ENCODE measurements at places on chromosomes 5 and 9.

DNA sequence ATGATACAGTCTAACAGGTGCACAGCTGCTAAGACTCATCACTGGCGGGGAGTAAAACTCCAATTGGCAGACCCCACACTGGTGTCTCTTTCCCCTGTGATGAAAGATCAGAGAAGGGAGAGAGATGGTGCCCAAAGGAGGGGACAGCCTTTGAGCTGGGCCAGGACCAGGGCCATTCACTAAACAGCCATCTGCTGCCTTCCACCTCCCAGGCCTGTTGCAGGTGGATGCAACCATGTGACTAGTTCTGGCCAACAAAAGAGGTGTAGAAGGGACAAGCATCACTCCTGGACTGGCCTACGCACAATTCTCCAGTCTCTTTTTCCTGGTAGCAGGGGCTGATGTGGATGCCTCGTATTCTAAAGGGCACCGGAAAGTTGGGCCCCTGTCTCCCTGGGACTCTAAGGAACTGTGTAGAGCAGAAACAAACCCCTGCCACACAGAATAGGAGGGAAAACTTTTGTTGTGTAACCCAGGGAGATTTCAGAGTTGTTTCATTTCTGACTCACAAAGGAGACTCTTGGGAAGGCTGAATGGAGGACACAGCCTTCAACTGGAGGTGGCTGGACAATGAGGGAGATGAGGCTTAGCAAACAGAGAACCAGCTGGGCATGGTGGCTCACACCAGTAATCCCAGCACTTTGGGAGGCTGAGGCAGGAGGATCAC, 26.9 kb downstream of the TNIP1 start:
- no peak for DNase-seq

DNA sequence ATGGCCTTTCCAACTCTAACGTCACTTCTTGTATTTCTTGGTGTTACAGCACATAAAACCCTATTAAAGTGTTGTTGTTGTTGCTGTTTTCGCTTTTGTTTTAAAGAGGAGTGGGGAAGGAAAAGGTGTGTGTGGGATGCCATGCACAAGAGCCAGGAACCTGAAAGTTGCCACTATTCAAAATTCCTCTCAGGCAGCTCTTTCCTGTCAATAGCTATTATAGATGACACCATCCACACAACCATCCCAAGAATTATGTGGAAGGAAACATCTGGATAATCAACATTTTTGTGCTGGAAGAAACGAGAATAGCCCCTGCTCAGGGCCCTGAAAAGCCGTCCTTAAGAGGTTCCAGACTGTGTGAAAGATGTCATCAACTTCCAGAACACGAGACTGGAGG, 79.3 kb downstream of the SHB start:
- no peak for DNase-seq

DNA sequence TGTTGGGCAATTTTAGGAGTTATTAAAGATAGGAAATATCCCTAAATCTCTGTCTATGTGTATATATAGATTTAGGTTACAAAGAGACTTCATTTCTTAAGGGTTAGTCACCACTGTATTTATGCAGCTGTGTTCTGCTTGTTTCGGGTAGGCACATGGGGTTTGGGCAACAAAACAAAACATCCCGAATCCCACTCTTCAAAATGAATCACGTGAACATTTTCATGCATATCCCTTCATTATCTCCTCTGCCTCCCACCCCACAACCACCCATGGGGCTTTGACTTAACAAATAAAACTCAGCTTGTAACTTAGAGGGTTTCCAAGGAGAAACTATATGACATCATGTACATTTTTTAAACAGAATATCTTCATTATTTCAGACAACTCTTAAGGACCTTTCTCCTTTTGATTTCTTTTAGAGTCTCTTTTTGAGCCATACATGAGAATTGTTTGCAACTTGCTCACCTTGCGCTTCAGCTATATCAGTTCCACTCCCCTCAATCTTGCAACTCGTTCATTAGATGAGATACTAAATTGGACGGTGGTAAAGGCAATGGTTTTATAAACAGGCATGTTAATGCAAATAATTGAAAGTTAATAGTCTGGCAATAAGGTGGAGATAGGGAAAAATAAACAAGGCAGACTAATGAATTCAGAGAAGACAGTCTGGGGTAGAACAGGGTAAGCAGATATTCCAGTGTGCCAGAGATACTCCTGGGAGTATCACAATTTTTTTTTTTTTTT, 136.7 kb downstream of the CD180 start:
- DNase-seq, result no peak

DNA sequence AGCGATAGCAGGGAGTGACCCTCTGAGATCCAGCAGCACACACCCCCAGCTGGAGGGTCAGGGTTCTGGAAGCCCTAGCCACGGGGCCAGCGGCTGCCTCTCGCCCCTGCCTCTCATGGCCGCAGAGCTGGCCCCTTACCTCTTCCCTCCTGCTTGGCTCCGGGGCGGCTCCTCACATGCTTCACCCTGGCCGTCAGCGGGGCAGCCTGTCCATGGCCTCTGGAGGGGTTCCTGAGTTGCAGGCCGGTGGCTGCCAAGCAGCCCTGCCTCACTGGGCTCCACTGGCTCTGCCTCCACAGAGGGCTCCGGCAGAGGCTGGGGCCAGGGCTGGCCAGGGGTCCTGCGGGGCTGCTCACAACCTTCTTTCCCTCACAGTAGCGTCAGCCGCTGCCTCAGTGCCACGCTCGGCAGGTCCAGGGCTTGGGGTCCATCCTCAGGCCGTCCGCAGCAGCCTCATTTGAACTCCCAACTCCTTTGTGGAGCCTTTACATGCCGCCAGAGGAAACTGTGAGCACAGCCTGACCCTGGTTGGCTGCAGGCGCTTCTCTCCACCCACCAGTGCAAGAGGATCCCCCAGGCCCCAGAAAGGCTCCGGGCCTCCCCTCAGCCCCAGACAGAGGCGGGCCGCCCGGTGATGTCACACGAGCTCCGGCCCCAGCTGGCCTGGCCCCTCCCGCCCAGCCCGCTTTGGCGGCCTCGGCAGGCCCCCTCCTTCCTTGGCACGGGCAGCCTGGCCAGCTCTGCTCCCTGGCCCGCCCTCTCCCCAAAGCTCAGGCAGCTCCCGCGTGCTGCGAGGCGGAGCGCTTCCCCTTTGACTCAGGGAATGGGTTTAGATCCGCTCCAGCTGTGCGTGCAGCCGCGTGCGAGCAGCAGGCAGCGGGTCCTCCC, at the start of gene ANGPTL2:
Gene ANGPTL2 (minus strand): TSS at position 460 of the 888 bp plus-strand sequence. CDS start 13,904 bp downstream, outside the sequence.
- no peak for DNase-seq

GRCh38 chr9:14189578-14189977, 124.4 kb downstream of the NFIB start:
- no peak for DNase-seq

- DNase-seq, result no peak
Observed at GRCh38 chr9:114938687-114939575, 8.5 kb upstream of the TNFSF8 start.

DNA sequence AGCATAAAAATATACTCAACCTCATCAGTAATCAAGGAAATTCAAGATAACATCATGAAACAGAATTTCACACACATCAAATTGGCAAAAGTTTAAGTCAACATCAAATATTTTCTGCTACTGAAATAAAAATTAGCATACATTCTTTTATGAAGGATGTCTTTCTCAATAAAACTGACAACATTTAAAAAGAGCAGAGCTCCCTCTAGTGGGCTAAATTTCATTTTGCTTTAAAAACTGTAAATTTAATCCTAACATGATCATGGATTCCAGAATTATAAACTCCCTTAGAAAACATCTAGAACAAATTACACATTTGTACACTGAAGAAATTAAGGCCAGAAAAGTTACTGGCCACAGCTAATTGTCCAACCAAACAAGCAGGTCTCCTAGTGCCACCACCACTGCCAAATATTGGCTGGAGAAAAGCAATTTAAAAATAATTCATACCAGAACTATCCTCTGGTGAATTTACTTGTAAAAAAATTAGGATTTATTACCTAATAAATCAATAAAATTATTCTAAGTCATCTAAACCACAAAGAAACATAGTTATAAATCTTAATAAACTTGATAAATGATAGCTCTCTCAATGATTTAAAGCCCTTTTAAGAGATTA, 31.2 kb downstream of the DEPDC1B start:
- DNase-seq, result no peak

GRCh38 chr9:84903963-84904362, 234.4 kb downstream of the NTRK2 start:
- no peak for DNase-seq

DNA sequence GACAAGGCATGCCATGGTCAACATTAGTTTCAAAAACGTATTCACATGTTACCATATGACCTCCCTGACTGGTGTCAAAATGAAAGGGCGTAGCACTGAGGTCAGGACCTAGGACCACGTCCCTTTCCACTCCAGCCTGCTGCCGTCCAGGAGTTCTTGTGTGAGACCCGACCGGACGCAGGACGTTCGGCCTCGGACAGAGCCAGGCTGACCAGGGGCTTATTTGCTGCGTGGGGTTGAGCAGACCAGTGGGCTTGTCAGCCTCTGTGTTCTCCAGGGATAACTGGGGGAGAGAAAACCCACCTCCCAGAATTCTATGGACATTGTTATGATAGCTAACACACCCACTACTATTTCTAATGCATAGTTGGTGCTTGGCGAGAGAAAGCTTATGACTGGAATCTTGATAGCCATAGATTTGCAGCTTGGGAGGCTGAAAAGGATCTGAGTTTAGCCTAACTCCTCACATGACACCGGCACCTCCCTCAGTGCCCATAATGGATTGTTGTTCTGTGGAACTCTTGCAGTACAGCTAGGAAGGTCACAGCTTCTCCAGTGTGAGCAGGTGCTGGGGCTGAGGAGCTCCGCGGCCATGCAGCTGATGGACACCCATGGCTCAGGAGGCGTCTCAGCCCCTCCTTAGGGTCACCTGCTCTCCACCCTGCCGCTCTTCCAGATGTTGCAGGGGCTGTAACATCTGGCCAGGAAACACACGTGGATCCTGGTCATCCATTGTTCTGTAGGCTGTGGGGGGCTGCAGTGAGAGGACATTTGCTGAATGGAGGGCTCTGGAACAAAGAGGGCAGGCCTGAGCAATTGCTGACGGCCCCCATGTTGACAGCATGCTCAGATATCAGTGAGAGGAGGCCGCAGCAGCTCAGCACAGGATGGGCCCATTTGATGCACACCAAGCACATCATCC, 368.4 kb downstream of the IRX2 start:
- no peak for DNase-seq

DNA sequence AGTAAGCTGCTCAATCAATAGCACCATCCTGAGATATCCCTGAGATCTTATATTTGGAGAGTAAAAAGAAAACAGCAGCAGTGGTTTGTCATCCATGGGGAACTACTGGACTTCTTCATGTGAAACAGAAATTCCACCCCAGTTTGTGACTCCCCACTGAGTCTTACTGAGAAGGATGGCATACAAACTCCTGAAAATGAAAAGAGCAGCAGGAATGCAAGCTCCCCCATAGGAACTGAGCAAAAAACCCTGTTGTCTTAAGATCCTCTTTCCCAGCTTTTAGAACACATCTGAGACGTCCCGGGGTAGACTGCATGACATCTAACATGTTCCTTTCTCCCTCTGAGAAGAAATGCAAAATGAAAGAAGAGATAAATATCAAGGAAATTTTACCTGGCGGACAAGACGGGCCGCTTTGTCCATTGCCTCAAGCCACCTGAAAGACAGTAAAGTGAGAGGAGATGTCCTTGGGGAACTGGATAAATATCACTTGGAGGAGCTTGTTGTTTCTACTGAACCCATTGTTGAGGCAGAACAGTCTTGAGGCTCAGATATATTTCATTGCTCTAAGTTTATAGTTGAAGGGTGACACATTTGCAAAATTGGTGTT, 117.1 kb downstream of the NUDT12 start:
- no peak for DNase-seq

DNA sequence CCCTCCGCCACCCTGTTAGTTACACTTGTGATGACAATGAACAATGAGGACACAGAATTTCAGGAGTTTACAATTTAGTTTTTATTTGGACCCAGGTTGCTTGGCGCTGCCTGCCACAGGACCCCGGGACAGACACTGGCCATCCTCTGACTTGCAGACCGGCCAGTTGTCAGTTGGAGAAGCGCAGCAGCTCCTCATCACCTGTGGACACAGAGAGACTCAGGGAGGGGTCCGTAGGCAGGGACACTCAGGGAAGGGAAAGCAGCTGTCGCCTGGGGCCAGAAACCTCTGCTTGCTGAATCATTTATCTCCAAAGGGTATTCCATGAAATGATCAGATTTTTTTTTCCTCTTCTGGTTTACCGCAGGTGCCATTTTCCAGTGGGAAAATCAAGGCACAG, 18.0 kb downstream of the AMBP start:
- no peak for DNase-seq

DNA sequence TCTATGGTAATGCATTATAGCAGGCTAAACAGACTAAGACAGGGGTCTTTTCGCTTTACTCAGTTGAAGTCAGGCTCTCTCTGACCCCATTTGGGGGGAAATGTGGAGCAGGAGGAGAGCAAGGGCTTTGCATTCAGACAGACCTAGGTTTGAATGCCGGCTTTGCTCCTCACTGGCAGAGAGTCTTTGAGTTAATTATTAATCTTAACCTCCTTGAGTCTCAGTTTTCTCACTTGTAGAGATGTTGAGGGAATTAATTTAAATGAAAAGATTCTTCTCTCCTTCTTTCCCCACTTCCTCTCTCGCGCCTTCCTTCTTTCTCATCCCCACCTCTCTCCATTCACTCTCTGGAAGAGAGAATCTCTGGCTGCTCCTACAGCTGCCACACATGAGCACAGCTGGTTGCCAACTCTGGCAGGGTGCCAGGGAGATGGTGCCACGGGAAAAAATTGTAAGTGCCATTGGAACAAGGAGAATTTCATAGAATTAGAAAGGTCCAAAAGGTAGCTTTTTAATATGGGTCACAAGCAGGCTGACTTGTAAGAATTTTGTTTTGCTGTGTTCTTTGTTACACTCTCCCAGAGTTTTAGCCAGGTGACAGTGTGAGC, 25.2 kb upstream of the GLRA1 start:
- DNase-seq, result no peak

GRCh38 chr9:121860744-121861143, 209.3 kb downstream of the DAB2IP start:
- no peak for DNase-seq

GRCh38 chr5:138990986-138991590, 116.0 kb upstream of the LRRTM2 start:
- no peak for DNase-seq

- DNase-seq, result no peak
Observed at GRCh38 chr9:119175581-119175980, 193.7 kb downstream of the BRINP1 start.

- no peak for DNase-seq
Observed at GRCh38 chr9:123924727-123925126, 5.2 kb downstream of the DENND1A start.

GRCh38 chr5:175377816-175378215, 66.2 kb downstream of the DRD1 start:
- no peak for DNase-seq

Measured in cortex of kidney (tissue), 1 donor.